ENCODE measurements at places on chromosomes 16 and 17.

GRCh38 chr16:81449241-81449640 is 4.6 kb downstream of the CMIP start:
- DNase-seq = no peak

DNA sequence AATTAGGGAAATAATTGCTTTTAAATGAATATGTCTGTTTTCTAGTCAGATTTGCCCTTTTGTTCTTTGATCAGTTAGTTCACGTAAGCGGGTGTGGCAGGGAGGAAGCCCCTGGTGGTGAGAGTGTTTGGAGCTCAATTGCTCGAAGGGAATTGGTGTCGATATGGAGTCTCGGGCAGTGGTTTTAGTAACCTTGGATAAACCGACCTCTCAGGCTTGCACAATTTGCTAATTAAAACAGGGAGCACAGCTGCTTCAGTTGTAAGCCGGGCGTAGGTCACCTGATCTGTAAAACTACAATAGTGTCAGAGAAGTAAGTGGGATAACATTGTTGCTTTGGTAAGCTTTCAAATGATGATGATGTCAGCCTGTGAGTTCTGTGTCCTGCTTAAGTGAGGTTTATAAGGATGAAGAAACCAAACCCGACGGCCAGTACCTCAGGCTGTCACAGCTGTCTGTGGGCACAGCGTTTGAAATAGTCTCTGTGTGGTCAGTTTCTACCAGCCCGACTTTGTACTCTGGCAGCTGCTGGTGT is 2.9 kb downstream of the ZNF750 start:
- no peak for DNase-seq

- DNase-seq = no peak
Measured at GRCh38 chr16:68070806-68071517, 14.2 kb upstream of the NFATC3 start.

GRCh38 chr16:16861546-16861945 is 482.6 kb downstream of the NPIPA7 start:
- DNase-seq = peak; percentile 18

GRCh38 chr17:42276609-42277341 is 584 bp upstream of the STAT5B start:
- no peak for DNase-seq

DNA sequence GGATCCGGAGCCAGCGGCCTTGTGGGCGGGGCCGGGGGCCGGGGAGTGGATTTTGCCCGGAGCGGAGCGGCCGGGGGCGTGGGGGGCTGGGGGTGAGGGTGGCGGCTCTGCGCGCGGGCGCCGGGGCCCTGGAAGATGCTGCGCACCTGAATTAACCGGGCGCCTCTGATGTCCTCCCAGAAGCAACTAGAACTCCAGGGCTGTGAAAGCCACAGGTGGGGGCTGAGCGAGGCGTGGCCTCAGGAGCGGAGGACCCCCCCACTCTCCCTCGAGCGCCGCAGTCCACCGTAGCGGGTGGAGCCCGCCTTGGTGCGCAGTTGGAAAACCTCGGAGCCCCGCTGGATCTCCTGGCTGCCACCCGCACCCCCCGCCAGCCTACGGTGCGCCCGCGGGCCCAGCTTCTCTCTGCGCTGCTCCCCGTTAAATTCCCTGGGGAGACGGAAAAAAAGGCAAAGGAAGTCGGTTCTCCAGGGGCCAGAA is 549 bp downstream of the SLC26A11 start:
- no peak for DNase-seq

GRCh38 chr17:66920950-66921349 is 43.6 kb upstream of the CACNG4 start:
- DNase-seq = no peak

- DNase-seq = no peak
Measured at GRCh38 chr16:71263582-71263981, 25.6 kb downstream of the CMTR2 start.

DNA sequence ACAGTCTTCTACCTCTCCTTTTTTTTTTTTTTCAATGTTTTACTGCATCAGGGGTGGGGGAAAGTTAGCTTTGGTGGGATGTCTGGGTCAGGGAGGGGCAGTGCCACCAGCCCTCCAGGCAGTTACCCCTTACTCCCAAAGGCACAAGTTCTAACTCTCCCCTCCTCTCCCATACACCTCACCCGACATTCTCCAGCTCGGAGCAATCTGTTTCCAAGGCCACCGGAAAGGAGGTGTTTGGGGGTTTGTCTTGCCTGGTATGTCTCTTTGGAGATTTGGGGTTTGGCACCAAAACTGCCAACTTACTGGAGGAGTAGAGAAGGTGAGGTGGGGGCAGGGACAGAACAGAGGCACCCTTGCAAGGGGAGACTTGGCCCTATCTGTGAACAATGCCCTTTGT is 4.7 kb downstream of the DLX3 start:
- no peak for DNase-seq

DNA sequence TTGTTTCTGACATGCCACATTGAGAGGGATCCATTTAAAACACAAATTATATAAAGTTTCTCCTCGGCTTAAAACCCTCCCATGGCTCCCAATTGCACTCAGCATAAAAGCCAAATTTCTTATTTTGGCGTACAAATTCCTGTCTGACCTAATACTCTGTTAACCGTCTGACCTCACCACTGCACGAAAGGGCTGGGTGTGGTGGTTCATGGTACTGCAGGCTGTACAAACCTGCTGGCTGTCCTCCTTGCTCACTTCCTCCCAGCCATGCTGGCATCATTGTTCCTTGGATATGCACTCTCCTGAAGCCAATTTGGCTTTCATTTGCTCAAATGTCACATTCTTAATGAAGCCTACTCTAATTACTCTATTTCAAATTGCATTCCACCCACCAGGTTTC is 301.6 kb upstream of the C16orf82 start:
- DNase-seq = no peak

- no peak for DNase-seq
Measured at GRCh38 chr17:74135391-74136167, 67.9 kb upstream of the RPL38 start.

DNA sequence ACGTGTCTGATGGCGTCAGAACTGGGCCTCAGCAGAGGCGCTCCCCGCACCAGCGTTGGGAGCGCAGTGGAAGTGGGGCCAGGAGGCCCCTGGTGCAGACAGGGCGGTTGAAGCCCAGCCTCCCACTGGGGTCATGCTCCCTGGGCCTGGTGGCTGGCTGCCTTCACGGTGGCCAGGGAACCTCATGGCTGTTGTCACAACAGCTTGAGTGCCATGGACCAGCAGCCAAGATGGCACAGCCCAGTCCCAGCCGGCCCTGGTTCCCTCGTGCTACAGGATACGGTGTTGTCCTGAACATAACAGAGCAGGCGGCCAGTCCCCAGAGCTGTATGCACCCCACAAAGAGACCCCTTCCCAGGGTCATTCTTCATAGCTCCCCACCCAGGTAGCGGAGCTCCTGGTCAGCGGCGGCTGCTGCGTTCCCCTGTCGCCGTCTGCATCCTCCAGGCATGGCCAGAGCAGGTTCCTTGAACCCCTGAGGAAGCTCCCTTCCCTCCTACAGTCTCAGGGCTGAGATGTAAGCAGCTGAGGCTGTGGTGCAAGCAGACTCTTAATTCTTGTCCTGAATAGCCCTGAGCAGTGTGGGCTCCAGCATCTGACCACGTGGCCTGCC is 29.7 kb downstream of the NME3 start:
- no peak for DNase-seq

- peak; percentile 22 for DNase-seq
Measured at GRCh38 chr17:33750943-33751701, 458.0 kb upstream of the ASIC2 start.

- DNase-seq = no peak
Measured at GRCh38 chr17:64777415-64778239, 115.5 kb upstream of the SMURF2 start.

DNA sequence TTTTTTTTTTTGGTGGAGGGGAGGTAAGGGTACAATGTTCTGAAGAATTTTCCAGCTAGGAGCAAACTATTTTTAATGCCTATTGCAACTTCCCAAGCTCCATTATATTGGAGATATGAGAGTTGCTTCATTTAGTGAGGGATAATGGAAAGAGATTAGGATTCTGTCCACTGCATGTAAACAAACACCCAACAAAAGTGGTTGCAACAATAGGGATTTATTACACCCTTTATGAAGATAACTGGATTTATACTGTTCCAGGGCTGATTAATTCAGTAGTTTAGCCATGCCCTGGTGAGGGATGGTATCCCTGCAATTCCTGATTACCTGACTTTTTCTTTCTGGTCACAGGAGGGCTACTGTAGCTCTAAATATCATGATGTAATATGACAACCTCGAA is 40.5 kb downstream of the MAP2K6 start:
- no peak for DNase-seq

- DNase-seq = no peak
Measured at GRCh38 chr17:30236766-30237165, 1.3 kb upstream of the SLC6A4 start.

- DNase-seq = no peak
Measured at GRCh38 chr16:68436581-68436980, 11.7 kb downstream of the SMPD3 start.

DNA sequence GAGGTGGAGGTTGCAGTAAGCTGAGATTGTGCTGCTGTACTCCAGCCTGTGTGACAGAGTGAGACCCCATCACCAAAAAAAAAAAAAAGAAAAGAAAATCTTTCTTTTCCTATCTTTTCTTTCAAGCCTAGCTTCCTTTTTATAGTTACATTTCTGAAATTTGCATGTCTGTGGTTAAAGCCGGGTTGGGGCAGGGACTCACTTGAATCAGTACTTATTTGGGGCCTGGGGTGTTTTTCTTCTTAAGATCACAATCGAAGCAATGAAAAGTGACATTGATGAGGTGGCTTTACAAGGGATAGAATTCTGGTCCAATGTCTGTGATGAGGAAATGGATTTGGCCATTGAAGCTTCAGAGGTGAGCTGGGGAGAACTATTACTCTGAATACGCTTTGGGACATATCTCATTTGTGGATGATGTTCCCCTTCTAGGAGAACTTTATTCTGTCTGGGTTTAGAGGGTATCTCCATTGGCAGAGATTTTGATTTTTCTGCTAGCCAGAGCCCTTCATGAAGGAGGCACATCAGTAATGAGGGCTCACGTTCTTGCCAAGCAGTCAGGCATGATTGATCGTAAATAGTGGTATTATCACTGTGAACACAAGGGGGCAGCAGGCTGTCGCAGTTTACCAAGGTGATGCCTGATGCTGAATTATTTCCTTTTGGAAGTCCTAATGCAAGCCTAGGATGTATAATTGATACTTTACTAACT is 14.3 kb downstream of the KPNB1 start:
- no peak for DNase-seq

DNA sequence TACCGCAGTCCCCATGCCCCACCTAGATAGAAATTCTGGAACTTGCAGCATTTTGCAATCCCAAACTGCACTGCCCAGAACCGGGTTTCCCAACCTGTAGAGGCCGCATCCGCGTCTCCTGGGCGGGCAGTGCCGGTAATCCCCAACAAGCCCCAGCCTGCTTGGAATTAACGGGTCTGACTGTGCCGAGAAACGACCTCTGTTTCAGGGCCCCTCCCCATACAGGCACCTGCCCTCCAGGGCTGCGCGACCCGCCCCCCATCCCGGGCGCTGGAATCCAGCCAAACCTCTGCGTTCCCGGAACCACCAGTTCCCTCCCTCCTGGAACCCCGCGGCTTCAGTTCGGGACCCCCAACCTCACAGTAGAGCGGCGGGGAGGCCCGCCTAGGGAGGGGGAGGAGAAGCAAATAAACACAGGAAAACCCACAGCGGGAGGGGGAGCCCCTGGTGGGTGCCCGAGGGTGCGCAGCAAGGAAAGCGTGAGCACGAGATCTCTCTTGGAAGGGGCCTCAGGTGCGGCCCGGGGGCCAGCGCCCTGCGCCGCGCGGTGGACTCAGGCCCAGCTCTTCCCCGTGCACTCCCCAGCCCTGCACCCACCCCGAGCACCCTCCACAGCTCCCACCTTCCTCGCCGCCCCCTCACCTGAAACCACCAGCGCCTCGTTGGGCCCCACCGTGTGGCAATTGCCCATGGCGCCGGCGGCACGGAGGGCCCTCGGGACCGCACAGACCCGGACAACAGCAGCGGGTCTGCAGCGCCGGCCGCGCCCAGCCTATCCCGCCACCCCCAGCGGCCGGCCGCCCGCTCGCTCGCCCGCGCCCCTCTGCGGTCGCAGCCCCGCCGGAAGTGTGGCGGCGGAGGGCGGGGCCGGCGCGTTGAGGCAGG is at the start of gene FLOT2:
Gene FLOT2 (minus strand): TSS at position 850 of the 885 bp plus-strand sequence. CDS start 159 bp downstream, at position 691.
- peak; percentile 66 for DNase-seq

- no peak for DNase-seq
Measured at GRCh38 chr17:31072186-31072585, 22.6 kb upstream of the NF1 start.

DNA sequence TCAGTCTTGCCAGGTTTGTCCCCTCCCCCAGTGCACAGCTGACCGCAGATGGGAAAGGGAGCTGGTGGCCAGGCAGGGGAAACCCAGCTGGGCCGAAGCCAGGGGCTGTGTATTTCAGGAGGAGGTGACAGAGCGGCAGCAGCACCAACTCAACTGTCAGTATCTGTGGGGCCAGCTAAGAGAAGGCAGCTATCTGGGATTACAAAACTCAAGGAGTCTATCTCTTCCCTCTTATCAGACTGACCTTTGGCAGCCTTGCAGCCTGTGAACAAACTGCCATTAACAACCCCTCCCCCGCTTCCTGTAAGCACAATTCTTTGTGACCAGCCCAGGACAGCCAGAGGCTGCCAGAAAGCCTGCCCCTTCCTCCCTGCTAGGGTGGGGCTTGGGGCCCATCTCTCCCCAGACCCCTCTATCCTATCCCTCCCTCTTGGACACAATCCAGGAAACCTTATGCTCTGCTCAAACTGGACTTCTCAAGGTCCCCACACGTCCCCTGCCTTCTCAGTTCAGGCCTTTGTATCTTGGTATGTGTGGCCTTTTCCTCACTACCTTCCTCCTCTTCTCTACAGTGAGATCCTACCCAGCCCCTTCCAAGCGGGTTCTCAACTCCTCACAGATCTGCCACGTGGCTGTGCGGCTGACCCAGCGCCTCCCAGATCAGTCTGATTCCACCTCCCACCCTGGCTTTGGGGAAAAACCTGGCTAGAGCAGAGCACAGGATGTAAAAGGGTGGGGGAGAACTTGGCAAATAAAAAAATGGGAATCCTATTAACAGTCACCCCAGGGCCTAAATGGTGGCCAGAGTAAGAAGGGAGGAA is 10.5 kb downstream of the ST3GAL2 start:
- no peak for DNase-seq

- DNase-seq = peak; percentile 83
Measured at GRCh38 chr16:1300664-1301476, 8.6 kb upstream of the UBE2I start.

DNA sequence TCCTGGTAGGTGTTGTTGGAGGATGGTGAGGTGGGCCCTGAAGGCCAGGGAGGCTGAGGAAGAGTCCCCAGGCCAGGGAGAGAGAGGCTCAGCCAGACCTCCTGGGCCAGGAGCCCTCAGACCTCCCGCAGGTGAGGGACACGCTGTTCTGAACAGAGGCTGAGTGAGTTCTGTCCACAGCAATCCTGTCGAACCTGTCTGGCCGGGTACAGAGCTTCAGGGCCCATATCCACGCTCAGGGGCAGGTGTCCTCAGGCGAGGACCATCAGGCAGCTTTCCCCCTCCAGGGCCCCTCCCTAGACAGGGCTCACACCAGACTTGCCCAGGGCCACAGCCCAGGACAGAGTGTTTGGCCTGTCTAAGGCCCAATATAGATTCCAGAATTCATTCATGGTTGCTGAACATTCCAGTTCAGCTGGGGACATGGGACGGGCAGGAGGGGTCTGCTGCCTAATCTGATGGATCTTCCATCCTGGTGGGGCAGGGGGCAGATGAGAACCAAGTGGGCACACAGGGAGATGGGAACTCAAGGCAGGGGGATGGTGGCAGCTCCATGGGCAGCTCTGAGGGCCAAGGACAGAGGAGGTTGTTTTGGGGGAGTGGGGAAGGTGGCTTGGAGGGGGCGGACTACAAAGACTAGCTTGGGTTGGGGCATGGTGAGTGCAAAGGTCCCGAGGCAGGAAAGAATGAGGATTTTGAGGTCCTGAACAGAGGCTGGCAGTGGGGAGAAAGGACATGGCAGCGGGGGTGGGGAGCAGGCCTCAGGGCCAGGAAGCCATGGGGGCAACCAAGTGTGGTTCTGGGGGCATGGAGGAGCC is 23.4 kb upstream of the MPRIP start:
- no peak for DNase-seq

Measured in activated B cell treated with CpG ODN at 0.5 μM for 24 hours (primary cell).